ENCODE measurements at places on chromosomes 4 and X.

DNA sequence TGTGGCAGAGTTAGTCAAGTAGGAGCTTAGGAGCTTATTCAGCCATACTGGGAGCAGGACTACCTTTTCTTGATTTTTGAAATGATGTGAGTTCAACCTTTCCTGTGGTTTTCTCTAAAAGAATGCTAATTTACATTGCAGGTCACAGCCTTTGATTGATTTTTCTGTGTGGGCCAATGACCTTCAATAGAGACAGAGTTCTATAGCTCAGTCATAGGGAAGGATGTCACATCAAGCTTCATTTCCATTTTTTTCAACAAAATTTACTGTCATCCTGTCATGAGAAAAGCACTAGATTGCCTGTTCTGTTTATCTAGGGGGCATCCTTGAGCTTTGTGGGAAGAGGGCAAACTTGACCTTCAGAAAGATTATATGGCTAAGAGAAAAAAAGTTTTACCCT lies 448.7 kb downstream of the MID1IP1 start:
- no peak for DNase-seq

GRCh38 chr4:163484906-163485305 lies 9.6 kb upstream of the TMA16 start:
- DNase-seq, result peak; percentile 13

DNA sequence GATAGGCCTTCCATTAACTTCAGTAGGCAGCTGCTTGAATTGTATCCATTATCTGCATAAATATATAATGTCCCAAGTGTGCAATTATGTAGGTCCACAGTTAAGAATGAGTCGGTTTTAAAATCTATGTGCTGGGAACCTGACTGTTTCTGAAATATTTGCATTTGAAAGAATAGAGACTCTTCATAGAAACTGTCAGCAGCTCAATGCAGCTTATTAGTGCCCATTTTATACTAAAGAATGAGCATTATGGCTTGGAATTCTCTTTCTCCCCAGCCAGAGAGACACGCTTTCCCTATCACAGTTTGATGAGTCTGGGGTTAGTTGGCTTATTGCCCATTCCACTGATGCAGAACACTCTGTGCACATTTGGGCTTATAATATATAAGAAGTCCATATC lies 202.0 kb upstream of the PCDH7 start:
- DNase-seq, result no peak

DNA sequence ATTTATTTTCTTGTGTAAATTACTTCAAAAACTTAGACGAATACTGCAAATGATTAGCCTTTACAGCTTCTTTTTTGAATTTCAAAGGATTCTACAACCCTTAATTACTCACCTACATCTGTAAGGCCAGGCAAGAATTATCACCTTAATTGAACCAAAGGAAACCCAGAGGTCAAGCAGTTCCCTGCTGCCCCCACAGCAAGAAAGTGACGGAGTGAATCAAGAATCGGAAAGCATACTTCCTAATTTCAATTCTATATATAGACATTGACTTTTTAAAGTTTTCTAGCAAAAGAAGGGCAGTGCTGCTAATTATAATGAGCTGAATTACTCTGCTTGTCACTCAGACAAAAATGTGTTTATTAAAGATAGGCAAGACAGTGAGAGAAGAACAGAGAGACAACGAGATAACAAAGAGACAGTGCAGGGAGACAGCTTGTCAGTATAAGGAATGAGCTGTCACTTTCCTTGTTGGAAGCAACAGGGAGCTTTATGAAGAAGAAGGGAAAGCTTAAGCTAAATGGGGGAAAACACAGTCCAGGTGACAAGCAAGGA lies 47.5 kb upstream of the SPANXN4 start:
- no peak for DNase-seq

DNA sequence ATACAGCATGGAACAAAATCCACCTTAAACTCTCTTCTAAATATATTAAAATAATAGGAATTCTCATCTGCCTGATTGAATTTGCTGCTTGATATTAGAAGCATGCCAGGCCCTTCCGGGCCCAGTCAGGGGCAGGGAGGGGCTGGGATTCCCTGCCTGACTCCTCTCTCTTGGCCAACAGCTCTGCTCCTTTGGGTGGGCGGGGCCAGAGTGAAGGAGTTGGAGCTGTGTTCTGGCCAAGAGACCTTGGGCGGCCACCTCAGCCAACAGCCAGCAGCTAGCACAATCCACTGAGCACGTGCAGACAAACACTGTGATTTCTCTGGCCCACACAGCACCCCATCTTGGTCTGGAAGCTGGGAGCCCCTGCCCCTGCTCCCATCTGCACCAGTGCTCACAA lies 140.3 kb downstream of the PJA1 start:
- DNase-seq, result no peak

GRCh38 chr4:9792381-9792780 lies 10.9 kb downstream of the DRD5 start:
- no peak for DNase-seq

DNA sequence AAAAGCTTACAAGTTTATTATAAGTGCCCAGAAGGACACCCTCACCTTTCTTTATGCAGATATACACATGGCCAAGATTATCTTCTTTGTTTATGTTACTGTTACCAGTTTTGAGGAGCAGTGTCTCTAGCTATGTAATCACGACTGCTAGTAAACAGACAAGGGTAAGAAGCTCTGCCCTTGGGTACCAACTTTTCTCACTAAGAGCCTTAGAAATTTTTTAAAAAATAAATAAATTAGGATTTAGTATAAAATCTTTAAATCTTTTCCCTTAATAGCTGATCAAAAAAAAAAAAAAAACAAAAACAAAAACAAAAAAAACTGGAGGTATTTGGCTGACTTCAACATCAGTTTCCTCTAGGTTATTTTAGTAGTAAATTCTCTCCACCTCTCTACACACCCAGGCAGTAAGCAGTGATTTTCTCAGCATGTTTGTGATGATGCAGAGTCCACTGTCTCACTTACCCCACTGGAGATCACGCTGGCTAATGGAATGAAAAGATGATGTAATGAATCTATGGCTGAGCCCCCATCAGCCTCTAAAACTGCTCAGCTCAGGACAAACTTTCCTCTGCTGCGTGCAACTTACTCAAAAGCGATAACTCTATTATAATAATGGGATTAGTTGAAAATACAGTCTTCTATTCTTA lies 125.9 kb downstream of the FRYL start:
- no peak for DNase-seq

GRCh38 chr4:1524761-1525160 lies 118.5 kb upstream of the NKX1-1 start:
- no peak for DNase-seq

- DNase-seq, result no peak
These were observed 1.5 kb upstream of the PARM1 start for GRCh38 chr4:74931376-74931775.

DNA sequence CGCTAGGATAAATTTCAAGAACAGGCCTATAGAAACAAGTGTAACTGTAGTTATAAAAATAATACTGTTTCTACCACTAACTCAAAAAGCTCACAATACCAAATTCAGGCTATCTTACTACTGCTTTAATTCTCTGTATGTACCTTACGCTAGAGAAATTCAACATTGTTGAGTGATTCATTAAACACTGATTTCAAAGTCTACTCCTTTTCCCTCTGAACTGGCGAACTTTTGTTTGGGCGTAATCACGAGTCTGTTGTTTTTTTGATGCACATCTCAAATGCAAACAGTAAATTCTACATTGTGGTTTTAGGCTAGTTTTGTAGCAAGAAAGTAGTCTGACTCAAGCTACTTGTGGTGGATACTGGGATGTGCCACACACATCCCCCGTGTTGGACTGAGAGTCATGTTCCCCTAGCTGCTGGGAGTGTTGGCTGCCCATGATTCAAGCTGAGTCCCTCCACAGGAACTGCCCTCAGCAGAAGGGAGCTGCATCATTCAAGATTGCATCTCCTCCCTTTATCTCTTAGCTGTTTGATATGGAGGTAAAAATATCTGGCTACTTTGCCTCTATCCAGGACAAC lies 406.1 kb downstream of the RAPGEF2 start:
- no peak for DNase-seq

GRCh38 chrX:133676344-133677122 lies 261.2 kb upstream of the GPC4 start:
- DNase-seq, result no peak

- no peak for DNase-seq
These were observed 73.2 kb downstream of the NFKB1 start for GRCh38 chr4:102574317-102574716.

DNA sequence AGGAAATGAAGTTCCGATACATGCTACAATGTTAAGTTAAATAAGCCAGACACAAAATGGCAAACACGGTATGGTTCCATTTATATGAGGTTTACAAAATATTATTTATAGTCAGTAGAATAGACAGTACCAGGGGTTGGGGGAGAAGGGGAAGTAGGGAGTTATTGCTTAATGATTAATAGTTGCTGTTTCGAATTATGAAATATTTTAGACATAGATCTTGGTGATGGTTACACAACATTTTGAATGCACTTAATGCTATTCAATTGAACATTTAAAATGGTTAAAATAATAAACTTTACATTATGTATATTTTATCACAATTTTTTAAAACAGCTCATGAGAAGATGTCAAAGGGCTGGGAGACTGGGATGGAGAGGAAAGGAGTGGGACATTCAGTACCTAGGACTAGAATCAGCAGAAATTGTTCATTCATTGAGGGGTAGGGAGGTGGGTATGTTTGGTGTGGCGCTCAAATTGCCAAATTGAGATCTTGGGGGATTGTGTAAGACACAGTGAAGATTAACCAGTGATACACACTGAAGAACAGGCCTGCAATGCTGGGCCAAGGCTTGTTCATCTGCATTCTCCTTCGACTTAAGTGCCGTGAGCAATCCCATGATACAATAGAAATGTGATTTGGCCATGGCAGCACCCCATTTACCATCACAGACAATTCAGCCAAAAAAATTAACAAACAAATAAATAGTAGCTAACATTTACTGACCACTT lies 165.6 kb upstream of the GALNT7 start:
- DNase-seq, result no peak

DNA sequence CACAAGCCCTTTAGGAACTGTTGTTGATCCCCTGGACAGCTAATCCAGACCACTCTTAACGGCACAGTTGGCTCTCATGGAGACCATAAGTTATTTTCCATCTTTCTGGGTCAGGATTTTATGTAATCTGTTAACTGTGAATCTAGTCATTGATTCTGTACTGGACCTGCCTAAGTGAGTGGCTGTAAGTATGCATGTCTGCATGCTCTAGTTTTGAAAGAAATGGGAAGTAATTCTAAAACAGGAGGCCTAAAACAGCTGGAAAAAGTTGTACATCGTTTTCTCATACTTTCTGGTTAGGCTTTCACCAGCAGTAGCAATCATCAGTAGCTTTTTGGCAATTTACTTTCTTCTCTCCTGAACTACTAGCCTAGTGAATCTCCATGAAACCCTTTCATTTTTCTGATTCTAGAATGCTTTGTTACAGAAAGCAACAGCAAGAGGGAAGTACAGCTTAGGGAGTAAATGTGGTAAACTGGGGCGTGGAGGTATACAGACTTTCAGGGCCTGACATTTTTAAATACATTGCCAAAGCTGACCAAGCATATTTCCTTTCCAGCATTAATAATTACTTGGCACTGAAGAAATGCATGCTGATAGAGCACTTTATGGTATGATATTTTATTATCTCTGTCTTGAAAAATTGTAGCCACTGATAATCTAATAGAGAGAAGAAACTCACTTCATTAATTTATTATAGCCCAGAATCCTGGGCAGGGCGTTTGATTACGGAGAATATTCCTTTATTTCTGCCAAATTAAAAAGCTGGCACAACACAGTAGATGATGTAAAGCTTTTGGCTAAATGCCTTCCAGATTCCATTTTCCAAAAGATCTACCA lies 202.7 kb downstream of the BANK1 start:
- no peak for DNase-seq

DNA sequence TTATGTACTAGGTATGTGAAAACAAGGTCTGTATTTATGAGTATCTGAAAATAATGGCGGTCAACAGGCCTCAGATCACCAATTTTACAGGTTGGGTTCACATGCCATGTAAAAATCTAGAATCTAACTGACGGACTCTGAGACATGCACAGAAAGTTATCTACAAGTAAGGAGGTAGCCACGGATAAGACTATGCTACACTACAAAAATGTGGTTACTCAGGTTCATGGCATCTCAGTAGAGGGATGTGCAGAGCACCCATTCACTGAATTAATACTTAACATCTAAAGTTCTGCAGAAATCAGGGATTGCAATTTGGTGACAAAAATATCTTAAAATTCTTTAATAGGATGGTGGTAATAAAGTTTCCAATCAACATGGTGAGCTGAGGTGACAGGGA lies 155.9 kb downstream of the APBB2 start:
- DNase-seq, result no peak

GRCh38 chrX:96704629-96705028 lies 20.0 kb downstream of the DIAPH2 start:
- no peak for DNase-seq

GRCh38 chrX:18647621-18648020 lies 24.3 kb downstream of the RS1 start:
- no peak for DNase-seq

- no peak for DNase-seq
These were observed 28.4 kb downstream of the USP26 start for GRCh38 chrX:133068461-133068860.

DNA sequence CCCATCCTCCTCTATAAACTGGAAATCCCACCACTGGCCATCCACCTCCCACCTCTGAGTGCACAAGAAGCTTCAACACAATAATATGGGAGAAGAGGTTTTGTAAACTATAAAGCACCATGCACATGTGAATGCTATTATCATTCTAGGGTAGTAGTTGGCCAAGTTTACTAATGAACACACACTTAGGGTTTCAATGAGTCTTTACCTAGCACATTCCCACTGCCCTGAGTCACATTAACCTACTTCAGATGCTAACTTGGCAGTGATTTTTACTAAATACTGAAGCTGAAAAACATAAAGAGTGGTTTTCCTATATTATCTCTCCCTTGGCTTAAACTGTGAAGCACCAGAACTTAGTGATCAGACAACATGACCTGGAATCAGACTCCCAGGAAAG lies 93.9 kb downstream of the SH3KBP1 start:
- no peak for DNase-seq

- DNase-seq, result no peak
These were observed 333.1 kb upstream of the IGFBP7 start for GRCh38 chr4:57443308-57443707.

DNA sequence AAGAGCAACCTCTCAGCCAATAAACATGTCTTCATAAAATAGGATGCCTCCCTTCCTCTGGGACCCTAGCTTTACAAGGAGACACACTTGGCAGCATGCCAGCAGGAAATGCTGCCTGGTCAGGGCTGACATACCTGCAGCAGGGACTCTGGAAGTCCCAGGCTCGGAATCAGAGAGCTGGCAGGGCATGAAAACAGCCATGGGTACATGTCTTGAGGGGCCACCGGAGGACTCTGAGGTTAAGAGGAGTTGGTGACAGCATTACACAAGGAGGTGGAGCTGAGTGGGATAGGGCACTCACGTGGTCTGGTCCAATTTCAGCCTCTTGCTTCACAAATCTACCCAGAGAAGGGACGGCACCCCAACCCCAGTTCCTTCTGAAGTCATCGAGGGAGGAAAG lies 15.7 kb downstream of the MSX1 start:
- no peak for DNase-seq

GRCh38 chrX:121122332-121122731 lies 74.9 kb downstream of the GLUD2 start:
- DNase-seq, result no peak

DNA sequence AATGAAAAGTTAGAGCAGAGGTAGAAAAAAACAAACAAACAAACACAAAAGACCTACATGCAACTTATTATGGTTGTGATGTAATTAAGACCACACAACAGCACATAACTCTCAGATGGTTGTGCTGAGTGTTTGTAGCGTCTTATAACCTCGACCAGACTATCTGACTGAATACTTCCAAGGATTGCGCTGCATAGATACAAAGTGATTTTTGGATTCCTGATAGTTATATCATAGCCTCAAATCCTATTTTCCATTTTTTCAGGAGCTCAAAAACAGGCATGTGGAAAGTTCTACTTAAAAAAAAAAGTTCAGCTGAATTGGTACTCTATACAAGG lies 236.1 kb downstream of the SPRY1 start:
- DNase-seq, result no peak
